ENCODE measurements at places on chromosomes 6 and 20.

DNA sequence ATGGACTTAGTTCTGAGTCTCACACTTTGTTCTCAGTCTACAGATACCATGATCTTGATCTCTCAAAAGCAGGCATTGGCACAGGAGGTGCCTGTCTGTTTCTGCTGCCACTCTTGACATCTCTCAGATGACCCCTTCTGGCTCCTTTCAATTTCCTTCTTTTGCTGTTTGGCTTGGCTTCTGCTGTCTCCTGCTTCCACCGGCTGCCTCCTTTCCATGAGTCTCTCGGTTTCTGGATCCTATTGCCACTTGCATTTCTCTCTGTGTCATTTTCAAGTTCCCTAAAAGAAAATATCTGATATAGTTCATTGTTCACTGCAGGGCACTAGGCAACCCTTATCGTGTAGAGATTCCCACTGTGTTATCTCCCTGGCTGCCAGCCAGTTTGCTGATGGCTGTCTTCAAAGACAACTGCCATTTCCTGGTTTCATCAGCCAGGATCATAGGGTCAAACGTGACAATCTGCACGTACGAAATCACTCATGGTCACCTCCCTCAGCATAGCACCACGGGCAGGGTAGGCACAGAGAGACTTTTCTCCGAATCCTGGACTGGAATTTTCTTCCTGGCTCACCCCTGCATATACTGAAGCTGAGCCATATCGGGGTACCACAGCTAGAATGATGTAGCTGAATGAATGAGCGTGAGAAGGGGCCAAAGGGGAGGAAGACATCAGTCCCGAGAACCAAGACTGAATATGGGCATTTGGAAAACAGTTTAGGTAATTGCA is 144.6 kb upstream of the TMEM170B start:
- DNase-seq, result no peak

DNA sequence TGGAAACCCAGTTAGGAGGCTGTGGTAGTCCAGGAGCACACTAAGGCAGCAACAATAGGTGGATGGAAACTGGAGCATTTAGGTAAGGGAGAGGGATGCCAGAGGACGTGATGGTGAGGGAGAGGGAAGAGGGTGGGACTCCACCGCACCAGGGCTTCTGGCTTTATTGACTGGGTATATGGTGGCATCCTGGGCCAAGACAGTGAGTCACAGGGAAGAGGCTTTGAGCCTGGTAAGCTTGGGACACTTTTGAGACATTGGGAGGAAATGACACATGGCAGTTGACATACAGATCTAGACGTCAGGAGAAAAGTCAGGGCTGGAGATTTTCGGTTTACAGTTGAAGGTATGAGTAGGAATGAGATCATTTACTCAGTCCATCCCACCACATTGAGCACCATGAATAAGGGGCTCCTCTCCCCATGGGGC is 14.9 kb downstream of the NT5E start:
- no peak for DNase-seq

- no peak for DNase-seq
Observed at GRCh38 chr6:70717038-70717801, 49.5 kb downstream of the SMAP1 start.

GRCh38 chr6:63785006-63785405 is 149.4 kb downstream of the PHF3 start:
- DNase-seq, result no peak

GRCh38 chr6:153790876-153791473 is 248.1 kb upstream of the OPRM1 start:
- no peak for DNase-seq

DNA sequence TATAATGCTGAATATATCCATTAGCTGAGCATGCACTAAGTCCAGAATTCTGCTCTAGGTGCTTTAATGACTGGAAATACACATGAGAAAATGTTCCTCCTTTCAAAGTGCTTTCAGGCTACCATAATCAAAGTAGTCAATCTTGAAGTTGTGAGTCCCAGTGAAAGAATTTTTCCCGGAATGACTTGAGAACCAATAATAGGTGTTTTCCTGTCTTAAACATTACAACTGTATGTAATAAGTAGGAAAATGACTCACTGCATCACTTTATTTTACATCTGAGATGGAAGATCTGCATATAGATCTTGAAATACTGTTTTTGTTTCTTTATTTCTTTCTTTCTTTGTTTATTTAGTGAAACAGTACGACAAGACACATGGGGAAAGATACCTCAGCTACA is 437.4 kb upstream of the JAG1 start:
- DNase-seq, result no peak

GRCh38 chr6:37433657-37434271 is 743 bp downstream of the CMTR1 start:
- no peak for DNase-seq
